ENCODE measurements at places on chromosomes 5 and 9. TPM values are rescaled to one million over a fixed set of nuclear protein-coding genes. Genes with fewer than 3 reads are reported as not detected.

TIFAB gene
- not detected for total RNA-seq

DNA sequence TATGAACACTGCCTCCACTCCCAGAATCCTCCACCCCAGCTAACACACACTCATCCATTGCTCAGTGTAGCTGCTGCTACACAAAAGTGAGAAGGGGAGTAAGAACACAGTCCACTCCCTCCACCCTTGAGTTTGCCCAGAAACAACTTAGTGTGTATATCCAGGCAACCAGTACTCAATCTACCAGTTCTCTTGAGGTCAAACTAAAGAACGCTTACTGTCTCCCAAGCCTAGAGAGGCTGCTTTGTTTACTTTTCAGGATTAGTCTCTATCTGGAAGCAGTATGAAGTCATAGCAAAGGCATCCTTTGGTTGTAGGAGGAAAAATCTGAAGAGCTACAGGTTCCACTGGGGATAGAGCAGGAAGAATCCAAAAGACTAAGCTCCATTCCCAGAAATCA is 296.3 kb downstream of the KCNN2 start:
- DNase-seq: no peak
- no peaks in the 10 kb centered on the region for H3K4me1 ChIP-seq
- no peak overlapping the region for H3K27ac ChIP-seq
- no peak overlapping the region for H3K4me3 ChIP-seq

SLC22A4 gene
- 5.4 TPM for total RNA-seq

GRCh38 chr5:178234121-178234749 is 1.6 kb upstream of the PHYKPL start:
- no peaks in the 10 kb centered on the region for H3K27me3 ChIP-seq
- H3K4me3 ChIP-seq: no peak overlapping the region
- no peak overlapping the region for H3K27ac ChIP-seq
- DNase-seq: peak; percentile 59
- H3K36me3 ChIP-seq: peaks cover 9% of the 10 kb centered on the region

- no peaks in the 10 kb centered on the region for H3K36me3 ChIP-seq
- no peaks in the 10 kb centered on the region for H3K27me3 ChIP-seq
- no peak overlapping the region for H3K27ac ChIP-seq
- DNase-seq: no peak
- no peaks in the 10 kb centered on the region for H3K4me1 ChIP-seq
- H3K4me3 ChIP-seq: no peak overlapping the region
Measured at GRCh38 chr5:18497089-18497488, 862.8 kb downstream of the TAF11L14 start.

RAI14 gene
- total RNA-seq: 177 TPM

KCNMB1 gene
- 23.2 TPM for total RNA-seq

SPOUT1 gene
- 25.6 TPM for total RNA-seq

DNA sequence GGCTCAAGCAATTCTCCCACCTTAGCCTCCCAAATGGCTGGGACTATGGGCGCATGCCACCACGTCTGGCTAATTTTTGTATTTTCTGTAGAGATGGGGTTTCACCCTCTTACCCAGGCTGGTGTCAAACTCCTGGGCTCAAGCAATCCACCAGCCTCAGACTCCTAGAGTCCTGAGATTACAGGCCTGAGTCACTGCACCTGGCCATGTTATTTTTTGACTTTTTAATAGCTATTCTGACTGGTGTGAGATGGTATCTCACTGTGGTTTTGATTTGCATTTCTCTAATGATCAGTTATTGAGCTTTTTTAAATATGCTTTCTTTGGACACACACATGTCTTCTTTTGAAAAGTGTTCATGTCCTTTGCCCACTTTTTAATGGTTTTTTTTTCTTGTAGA is 38.2 kb downstream of the FBXW2 start:
- H3K27me3 ChIP-seq: no peaks in the 10 kb centered on the region
- H3K4me3 ChIP-seq: no peak overlapping the region
- H3K27ac ChIP-seq: no peak overlapping the region
- H3K4me1 ChIP-seq: peaks cover 20% of the 10 kb centered on the region

SPTLC1 gene
- total RNA-seq: 98.1 TPM

FCN2 gene
- total RNA-seq: not detected

ARHGEF28 gene
- total RNA-seq: 9.3 TPM

DNA sequence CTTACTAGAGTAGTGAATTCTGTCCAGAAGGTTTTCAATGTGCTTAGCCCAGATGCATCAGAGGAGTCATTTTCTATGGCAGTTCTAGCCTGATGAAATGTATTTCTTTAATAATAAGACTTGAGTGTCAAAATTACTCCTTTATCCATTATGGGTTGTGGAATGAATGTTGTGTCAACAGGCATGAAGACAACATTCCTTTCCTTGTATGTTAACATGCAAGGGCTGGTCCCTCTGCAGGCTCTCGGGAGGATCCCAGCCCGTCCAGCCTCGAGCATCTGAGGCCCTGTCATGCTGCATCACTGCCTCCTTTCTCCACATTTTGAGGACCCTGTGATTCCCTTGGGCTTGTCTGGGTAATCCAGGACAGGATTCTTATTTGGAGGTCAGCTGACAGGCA is 42.9 kb upstream of the FAM120AOS start:
- DNase-seq: no peak
- peaks cover 15% of the 10 kb centered on the region for H3K4me1 ChIP-seq
- H3K27ac ChIP-seq: no peak overlapping the region
- H3K4me3 ChIP-seq: no peak overlapping the region

GRCh38 chr5:78373231-78373630 is 12.8 kb downstream of the SCAMP1 start:
- H3K27me3 ChIP-seq: no peaks in the 10 kb centered on the region
- H3K36me3 ChIP-seq: no peaks in the 10 kb centered on the region
- H3K4me1 ChIP-seq: peaks cover 11% of the 10 kb centered on the region
- H3K27ac ChIP-seq: no peak overlapping the region
- no peak overlapping the region for H3K4me3 ChIP-seq

DNA sequence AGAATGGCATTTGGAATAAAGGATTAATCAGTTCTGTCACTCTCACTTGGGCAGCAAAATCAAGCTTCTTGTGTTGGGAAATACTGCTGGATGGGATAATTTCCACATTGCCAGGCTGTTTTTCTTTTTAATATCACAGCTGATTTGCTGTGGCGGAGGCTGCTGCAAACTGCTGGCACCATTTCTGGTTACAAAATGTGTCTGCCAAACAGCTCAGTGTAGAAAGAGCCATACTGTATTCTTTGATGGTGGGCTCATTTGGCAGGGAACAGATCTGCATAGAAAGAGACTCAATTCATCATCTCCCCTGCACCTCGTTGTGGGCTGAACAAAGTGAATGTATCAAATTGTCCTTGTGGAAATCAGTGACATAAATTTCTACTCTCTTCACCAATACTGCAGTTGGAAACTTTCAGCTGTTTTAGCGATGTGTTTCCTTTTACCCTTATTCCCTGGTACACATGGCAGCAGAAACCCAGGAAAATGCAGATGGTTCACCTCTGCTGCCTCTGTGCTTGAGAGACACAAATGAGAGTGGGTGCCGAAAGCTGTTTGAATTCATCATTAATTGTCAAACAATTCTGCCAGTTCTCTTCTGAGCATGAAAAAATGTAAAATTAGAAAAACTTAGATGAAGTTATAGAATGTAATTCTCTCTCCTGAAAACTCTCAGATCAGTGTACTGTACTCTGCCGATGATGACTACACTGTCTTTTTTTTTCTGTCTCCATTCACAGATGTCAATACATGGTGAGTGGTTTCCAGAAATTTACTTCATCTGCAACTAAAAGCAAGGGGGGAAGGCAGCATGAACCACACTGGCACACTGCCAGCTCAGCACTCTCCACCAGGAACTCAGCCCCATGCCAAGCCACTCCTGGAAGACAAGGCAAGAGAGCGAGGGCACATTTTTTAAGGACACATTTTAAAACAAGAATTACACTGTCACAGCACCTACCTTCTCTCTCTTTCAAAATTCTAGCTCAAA is 75.0 kb downstream of the HMHB1 start:
- no peak overlapping the region for H3K4me3 ChIP-seq
- H3K27ac ChIP-seq: peak overlapping the region; percentile 77
- H3K36me3 ChIP-seq: no peaks in the 10 kb centered on the region

DNA sequence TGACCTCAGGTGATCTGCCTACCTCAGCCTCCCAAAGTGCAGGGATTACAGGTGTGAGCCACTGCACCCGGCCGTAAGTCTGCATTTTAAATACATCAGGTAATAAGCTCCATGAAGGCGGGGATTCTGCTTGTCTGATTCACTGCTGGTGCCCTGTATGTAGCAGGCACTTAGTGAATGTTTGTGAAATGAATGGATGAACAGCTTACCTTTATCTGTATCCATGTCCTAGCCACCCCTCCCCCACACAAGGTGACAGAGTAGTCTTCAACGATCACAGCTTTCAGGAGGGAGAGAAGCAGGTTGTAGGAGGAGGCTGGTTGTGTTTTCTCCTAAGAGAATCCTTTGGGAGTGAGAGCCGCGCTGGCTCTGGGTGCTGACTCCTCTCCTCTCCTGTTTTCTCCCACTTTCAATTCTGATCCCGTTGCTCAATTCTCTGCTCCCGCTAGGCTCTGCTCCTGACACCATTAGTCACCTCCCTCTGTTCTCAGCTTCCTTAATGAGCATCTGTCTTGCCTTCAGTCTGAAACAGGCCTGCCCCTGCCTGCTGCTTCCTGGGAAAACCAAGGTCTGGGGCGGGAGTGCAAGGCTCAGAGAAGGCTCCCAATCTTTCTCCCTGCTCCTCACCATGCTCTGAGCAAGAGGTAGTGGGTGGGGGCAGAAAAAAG is 88.8 kb upstream of the CTNNA1 start:
- H3K4me1 ChIP-seq: peaks cover 12% of the 10 kb centered on the region
- no peaks in the 10 kb centered on the region for H3K27me3 ChIP-seq
- H3K4me3 ChIP-seq: no peak overlapping the region
- no peaks in the 10 kb centered on the region for H3K36me3 ChIP-seq
- no peak overlapping the region for H3K27ac ChIP-seq

GRCh38 chr5:27437594-27438200 is 399.3 kb upstream of the CDH9 start:
- no peaks in the 10 kb centered on the region for H3K4me1 ChIP-seq
- no peak overlapping the region for H3K27ac ChIP-seq
- no peaks in the 10 kb centered on the region for H3K36me3 ChIP-seq
- no peak overlapping the region for H3K4me3 ChIP-seq
- DNase-seq: no peak

DNA sequence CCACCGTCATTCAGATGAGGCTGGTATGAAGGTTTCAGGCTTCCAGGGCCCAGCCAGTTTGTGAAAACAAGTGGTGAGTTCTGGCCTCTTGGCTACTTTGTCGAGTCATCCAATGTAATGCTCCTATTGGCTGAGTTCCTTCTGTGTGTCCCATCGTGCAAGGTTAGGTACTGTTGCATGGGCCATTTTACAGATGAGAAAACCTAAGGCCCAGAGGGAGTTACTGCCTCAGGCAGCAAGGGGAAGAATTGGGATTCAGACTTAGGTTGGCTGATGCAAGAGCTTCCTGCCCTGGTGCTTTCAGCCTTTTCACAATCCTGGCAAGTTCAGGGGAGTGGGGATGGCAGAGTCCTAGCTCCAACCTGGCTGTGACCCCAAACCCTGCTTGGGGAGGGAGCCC is 17.4 kb upstream of the PITX1 start:
- H3K27me3 ChIP-seq: peaks cover 87% of the 10 kb centered on the region
- no peak for DNase-seq
- H3K36me3 ChIP-seq: peaks cover 2% of the 10 kb centered on the region
- no peak overlapping the region for H3K4me3 ChIP-seq
- no peaks in the 10 kb centered on the region for H3K4me1 ChIP-seq

C5orf52 gene
- not detected for total RNA-seq

DNA sequence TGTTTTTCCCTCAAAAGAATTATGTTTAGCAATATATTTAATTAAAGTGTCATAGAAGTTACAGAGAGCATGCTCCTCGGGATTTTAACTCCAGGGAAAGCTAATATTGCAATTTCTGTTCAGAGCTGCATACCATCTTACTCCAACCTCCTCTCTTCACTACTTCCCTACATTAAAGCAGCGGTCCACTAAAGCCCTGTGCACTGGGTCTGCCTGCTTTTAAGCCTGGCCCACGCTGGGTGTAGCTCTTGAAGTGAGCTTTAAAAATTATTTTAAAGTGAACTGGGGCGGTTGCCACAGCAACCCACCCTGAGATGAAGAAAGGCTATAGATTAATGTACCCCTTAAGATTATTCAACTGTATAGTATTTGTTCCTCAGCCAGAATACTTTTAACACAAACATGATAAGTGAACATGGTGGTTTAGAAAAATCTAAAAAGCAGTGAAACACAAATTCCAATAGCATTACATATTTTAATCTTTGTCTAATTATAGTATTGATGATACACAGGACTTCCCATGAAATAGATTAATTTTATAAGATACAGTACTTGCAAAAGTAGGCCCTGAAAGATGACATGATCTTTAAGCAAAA is 3.9 kb upstream of the MEF2C start:
- H3K27ac ChIP-seq: no peak overlapping the region
- H3K4me1 ChIP-seq: peaks cover 23% of the 10 kb centered on the region
- no peaks in the 10 kb centered on the region for H3K36me3 ChIP-seq
- DNase-seq: no peak
- no peak overlapping the region for H3K4me3 ChIP-seq
- H3K27me3 ChIP-seq: no peaks in the 10 kb centered on the region

DNA sequence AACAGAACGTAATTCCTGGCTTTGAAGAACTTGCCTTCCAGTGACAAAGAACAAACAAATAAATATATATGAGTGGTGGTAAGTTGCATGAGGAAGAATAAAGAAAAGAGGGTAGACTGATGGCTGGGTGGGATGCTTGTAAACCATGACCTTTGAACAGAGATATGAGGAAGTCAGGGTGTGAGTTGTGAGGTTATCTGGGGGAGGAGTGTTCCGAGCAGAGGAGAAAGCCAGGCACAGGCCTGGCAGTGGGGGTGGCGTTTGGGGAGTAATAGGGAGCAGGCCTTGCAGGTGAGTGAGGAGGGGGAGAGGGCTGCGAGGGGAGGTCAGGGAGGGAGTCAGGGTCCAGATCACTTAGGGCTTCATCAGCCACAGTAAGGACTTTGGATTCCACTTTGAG is 213.4 kb downstream of the PTTG1 start:
- no peak overlapping the region for H3K27ac ChIP-seq
- peaks cover 2% of the 10 kb centered on the region for H3K27me3 ChIP-seq
- no peak for DNase-seq
- no peak overlapping the region for H3K4me3 ChIP-seq
- no peaks in the 10 kb centered on the region for H3K36me3 ChIP-seq

SLC25A2 gene
- 0.48 TPM for total RNA-seq
